Stimulated activated CD4-positive, alpha-beta T cell treated with anti-CD3 and anti-CD28 coated beads, Interleukin-4, amount 100 ng/mL, for 1 hour (primary cell): ENCODE measurements at places on chromosomes 5 and 9.

DNA sequence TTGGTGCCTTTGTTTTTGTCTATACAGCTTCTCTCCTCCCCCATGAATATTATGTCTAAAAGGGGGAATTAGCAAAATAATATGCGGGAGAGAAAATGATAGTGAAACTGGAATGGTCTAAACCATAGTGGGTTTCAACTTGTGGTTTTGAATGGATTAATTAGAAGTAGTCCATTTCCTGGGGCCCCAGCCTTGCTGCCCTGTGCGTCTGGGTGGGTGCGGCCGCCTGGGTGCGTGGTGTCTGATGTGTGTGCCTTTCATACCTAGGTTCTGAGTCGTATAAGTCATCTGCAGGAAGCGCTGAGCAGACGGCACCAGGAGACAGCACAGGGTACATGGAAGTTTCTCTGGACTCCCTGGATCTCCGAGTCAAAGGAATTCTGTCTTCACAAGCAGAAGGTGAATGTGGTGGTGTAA lies 120.0 kb upstream of the CACNA1B start:
- peak; percentile 43 for DNase-seq

- no peak for DNase-seq
Observed at GRCh38 chr5:19855931-19856330, 132.1 kb downstream of the CDH18 start.

DNA sequence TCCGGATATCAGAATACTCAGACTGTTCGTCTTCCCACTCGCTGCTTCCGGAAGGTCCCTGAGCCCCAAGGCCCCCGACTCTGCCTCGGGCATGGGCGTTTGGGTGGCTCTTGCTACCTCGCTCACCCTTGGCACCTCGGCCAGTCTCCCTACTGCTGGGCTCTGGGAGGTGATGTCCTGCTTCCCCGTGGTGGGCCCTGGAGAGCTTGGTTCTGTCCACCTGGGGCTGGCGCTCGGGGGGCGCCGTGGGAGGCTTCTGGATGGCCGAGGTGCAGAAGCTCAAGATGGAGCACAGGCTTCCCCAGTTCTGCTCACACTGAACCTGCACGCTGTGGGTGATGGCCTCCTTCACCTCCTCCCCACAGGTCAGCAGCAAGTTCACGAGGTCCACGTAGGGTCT lies 10.4 kb downstream of the STC2 start:
- no peak for DNase-seq

GRCh38 chr9:135857843-135858242 lies 49.5 kb downstream of the CAMSAP1 start:
- no peak for DNase-seq

DNA sequence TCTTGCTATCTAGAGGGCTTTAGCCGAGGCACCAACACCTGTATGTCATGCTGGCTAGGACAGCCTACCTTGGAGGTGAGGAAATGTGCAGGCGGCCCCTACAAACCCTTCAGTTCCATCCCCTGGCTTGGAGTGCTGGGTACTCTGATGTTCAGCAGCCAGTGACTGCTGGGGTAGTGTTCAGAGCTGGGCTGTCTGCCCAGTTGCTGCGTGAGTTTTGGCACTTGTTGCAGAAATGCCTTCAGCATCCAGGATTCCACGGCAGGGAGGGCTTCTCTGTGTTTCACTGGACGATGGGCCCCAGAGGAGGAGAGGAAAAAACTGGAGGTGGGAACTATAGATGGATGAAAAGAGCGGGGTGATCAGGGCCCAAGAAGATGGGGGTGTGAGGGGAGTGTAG lies 10.4 kb downstream of the SWI5 start:
- DNase-seq: no peak

- no peak for DNase-seq
Observed at GRCh38 chr9:29773676-29774075, 2200.4 kb upstream of the C9orf72 start.

- no peak for DNase-seq
Observed at GRCh38 chr9:93093127-93093876, 2.7 kb upstream of the CARD19 start.

DNA sequence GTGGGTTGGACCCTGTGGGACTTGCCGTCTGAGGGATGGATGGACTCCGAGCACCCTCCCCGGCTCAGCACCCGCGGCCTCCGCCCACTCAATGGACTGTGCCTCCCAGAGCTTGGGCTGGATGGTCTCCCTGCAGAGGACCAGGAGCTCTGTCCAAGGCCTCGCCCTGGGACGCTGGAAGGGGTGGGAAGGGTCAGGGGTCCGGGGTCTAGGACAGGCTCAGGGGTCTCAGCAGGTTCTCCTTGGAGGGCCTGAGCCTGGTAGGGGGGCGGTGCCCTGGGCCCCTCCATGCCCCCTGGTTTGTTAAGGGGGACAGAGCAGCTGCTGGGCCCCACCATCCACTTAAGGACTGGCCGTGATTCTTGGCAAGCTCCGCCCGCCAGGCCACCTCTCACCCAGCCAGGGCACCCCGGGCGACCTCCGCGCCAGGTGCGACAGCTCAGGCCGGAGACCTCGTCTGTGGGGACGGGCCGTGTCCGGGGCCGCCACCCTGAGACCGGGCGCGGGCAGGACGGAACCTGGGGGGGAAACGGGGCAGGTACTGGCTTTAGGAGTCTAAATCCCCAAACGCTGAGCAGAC lies 29.2 kb downstream of the EXOC3 start:
- peak; percentile 18 for DNase-seq

DNA sequence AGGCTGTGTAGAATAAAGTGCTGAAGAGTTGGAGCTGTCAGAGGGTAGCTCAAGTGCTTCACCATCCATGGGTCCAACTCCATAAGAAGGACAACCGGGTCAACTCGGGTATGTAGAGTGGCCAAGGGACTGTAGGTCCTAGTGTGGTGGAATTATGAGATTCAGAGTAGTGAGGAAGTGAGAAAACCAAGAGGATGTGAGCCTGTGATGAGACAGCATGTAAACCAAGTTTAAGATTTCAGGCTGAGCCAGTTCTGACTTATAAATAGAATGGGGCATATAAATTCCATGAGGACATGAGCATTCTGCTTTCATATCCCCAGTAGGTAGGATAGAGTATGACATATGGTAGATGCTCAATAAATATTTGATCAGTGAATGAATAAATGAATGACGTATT lies 96.3 kb downstream of the CFAP95 start:
- DNase-seq: no peak

DNA sequence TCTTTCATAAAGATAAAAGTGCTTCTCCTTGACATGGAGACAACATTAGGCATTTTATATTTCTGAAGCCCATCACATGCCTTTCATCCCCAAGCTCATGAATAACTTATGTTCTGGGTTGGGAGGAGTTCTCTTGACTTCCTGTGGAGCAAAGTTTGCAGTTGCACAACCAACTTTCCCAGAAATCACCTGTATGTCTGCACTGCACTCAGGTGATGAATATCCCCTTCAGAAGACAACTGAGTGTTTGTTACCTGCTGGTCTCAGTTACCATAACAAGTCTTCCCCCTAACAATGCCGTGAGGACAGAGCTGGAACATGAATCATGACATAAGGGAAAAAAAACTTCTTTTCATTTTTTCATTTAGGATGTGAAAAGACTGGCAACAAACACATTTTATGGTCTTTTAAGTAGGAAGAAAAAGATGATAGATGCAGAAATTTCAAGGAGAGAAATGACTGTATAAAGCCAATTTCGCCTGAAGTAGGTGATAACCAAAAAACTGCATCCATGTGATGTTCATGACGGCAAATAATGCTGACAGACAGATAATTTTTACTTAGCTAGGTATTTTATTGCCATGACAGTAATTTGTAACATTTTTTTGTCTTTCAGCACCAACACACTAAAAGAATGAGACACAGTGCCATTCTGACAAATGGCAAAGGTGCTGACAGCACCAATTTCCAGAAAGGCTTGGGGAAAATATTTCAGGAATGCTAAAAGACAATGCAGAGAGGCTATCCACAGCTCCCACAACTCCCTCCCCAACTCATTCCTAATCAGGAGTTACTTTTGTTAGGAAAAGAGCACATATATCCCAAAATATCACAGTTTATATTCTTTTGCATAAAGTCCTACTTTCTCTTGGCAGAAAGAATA lies 656.3 kb downstream of the PRELID2 start:
- DNase-seq: no peak

- DNase-seq: no peak
Observed at GRCh38 chr5:155475318-155475717, 461.8 kb downstream of the KIF4B start.

DNA sequence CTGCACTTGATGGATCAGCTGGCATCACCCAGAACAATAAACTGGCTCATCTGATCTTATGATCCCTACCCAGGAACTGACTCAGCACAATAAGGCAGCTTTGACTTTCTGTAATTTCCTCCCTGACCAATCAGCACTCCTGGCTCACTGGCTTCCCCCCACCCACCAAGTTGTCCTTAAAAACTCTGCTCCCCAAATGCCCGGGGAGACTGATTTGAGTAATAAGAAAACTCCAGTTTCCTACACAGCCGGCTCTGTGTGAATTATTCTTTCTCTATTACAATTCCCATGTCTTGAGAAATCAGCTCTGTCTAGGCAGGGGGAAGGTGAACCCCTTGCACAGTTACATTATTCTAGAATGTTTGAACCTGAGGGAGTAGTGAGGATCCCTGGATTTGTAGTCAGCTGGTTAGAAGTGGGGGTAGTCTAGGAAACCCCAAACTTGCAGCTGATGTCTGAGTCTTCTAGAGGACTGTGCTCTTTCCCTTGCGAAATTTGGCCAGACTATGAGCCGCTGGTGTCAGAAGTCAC lies 111.7 kb upstream of the NEK6 start:
- DNase-seq: no peak

DNA sequence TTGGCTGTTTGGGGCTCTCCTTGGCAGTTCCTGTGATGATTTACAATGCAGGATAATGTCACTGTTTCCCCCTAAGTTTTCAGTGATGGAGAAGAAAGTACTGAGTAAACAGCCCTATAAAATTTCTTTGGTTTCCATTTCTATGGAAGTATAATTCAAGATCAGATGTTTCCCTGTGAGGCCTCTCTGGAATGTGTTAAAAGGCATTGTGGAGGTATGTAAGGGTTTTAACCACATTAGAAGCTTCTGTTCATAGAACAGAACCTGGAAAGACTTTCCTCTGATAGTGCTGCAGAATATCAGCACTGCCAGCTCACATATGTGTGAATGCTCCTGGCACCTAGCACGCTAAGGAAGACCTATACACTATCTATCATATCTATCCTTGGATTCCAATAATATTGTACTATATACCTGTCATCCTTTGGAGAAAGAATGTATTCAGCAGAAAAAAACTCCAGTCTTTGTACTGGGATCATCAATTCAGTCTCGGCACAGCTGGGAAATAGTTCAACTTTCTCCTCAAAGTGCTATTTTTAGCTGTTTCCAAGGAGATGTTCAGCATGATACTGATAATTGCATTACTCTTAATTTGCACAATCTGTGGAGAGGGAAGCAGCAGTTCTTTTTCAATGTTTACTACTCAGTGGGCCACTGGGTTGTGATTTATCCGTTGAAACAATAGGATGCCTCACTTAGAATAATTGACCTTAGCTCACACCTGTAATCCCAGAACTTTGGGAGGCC lies 21.9 kb downstream of the TTC1 start:
- DNase-seq: no peak

DNA sequence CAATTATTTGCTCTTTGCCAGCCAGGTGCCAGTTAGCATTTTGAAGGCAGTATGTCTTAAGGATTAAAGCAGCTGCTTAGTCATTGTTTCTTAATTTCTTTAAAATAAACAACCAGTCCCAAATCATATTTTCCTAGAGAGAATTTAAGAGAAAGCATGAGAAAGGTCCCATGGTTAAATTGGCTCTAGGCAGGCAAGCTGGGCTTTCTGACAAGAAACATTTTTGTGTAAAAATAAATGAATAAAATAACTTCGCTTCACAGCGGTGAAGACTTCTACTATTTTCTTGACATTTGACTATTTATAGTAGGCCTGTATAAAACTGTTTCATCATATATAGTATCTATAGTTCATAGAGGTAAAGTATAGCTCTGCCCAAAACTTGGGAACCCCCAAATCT lies 617.7 kb upstream of the C9orf72 start:
- DNase-seq: no peak

DNA sequence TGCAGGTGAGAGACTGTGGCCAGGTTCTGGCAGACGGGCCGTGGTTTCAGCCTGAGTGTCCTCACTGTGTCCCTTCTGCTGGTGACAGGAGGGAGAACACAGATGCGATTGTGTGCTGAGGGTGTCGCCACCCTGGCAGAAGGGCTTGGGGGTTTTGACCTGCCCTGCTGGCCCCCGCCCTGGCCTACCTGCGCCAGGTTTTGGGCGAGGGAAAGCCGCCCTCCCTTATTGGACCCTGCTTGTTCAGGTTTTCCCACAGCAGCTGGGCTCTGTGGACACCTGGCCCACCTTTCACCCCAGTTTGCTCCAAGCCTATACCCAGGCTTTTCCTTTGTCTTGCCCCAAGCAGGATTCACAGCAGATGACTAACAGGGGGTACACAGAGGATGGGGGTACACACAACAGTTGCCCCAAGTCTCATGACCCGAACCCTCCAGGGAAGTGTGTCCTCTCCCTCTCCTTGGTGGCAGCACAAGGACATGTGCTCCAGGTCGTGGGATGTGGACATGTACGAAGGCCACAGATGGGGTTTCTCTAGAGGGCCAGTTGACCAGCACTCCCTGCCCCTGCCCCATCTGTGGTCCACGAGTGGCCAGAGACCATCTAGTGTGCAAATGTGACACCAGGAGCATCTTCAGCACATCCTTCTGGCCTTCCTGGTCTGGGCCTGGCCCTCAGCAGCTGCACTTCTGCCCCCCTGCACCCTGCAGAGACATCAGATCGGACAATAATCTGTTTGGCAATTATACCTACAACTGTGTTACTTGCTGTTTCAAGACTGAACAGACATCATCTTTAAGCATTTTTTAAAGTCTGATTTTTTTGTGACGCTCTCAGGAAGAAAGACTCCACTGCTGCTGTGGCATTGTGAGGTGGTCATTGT lies 265.8 kb upstream of the IRX4 start:
- DNase-seq: no peak

- no peak for DNase-seq
Observed at GRCh38 chr9:94772639-94773303, 46.3 kb downstream of the AOPEP start.

GRCh38 chr9:133577737-133578112 lies 31.5 kb downstream of the FAM163B start:
- no peak for DNase-seq

GRCh38 chr9:26684029-26684428 lies 208.6 kb downstream of the CAAP1 start:
- no peak for DNase-seq

DNA sequence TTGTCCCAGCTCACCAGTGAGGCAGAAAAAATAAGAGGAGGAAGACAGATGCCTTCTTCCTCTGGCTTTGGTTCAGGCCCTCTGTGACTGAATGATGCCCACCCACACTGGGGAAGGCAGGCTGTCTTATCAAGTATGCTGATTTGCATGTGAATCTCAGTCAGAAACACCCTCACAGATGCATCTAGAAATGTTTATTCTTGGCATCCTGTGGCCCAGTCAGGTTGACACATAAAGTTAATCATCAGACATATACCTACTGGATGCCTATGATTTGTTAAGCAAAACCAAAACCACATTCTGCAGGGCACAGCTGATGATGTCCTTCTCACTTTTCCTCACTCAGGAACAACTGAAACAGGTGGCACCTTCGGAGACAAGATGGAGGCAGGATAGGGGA lies 243.4 kb upstream of the KCNN2 start:
- DNase-seq: no peak
